ENCODE measurements at places on chromosomes 6 and 20.

DNA sequence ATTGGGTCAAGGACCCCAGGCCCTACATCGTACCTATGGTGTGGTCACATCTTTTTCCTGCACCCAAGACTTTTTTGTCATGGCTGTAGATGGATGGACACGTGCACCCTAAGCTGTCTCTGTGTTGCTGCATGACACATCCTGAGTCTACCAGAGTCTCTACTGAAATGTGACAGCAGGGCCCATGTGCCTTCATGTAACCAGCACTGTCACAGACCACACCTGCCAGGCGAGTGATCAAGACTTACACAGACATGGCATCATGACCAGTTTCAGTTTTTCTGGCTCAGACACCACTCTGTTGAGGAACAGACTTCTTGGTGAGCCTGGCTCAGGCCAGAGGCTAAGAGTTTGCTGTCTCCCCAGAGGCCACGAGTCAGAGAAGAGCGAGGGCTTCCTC is 7.6 kb downstream of the PRND start:
- DNase-seq = no peak

GRCh38 chr20:45649312-45649863 is 18.3 kb upstream of the WFDC9 start:
- DNase-seq = no peak

- no peak for DNase-seq
These were observed 295.9 kb downstream of the NKAIN2 start for GRCh38 chr6:124099520-124099919.

GRCh38 chr6:115067690-115068447 is 725.0 kb upstream of the HS3ST5 start:
- DNase-seq = no peak

GRCh38 chr6:15335385-15335784 is 89.5 kb downstream of the JARID2 start:
- no peak for DNase-seq

- DNase-seq = no peak
These were observed 15.0 kb upstream of the RIN2 start for GRCh38 chr20:19742974-19743639.

- DNase-seq = no peak
These were observed 43.6 kb downstream of the KIAA1755 start for GRCh38 chr20:38216746-38217595.

DNA sequence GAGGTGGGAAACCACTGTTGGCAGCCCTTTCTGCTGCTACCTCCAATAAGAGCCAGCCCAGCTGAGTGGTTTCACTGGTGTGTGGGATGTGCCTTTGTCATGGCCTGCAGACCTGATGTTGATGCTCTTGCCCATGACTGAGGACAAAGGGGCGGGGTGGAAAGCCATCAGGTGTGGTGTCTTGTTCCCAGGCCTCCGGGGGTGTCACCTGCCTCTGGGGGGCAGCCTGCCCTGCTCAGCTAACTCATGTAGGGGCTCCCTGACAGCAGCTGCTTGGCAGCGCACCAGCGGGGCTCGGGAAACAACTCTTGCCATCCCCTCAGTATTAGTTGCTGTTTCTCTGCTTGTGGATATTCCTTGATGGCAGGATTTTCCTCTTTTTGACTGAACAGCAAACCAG is 91.3 kb downstream of the LYRM2 start:
- no peak for DNase-seq

- no peak for DNase-seq
These were observed 2.0 kb upstream of the SHLD1 start for GRCh38 chr20:5748246-5748645.

- no peak for DNase-seq
These were observed 14.0 kb upstream of the PLCB1 start for GRCh38 chr20:8118039-8118438.

- DNase-seq = no peak
These were observed 29.1 kb downstream of the NDUFAF5 start for GRCh38 chr20:13813910-13814309.

- DNase-seq = no peak
These were observed 21.8 kb upstream of the AHI1 start for GRCh38 chr6:135519348-135519747.

DNA sequence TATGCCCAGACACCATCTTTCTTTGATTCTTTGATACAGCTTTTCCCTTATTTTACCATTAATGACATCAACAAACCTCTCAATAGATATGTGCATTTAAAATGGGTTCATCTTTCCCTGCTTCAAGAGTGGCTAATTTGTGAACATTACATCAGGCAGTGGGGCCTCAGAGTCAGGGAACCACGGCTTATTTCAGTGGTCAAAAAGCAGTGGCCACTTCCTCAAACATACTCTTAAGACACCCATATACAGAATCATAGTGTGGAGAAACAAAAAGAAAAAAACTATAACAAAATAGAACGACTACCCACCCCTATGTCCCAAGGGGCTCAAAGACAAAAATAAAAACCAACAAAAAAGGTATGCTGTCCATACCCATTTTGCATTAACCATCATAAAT is 12.9 kb downstream of the SALL4 start:
- no peak for DNase-seq

DNA sequence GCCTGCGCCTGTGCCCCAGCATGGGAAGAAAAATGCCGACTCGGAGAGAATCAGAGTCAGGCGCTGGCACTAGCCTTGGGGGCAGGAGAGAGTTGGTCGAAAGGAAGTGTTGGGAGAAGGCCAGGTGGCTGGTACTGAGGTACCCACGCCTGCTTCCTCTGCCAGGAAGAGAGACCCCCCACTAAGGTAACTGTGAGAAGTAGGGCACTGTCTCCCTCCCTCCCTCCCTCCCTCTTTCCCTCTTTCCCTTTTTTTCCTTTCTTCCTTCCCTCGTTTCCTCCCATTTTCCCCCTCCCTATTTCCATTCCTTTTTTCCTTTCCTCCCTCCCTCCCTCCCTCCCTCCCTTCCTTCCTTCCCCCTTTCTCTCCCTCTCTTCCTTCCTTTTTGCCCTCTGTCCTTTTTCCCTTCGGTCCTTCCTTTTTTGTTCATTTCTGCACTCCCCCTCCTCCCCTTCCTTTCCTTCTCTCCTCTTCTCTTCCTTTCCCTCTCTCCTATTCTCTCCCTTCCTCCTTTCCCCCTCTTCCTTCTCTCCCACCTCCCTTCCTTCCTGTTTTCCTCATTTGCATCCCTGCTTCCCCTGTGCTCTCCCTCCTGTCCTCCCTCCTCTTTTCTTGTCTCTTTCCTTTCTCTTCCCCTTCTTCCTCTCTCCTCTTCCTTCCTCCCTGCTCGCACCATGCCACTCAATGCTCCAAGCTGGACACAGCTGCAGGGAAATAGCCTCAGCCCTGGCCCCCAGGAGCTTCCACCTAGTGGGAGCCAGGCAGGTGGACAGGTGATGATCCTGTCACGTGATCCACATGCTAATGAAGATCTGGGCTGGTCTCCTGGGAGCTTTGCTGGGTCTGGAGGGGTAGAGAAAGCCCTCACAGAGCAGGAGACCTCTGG is 148.0 kb downstream of the DHX35 start:
- DNase-seq = no peak

DNA sequence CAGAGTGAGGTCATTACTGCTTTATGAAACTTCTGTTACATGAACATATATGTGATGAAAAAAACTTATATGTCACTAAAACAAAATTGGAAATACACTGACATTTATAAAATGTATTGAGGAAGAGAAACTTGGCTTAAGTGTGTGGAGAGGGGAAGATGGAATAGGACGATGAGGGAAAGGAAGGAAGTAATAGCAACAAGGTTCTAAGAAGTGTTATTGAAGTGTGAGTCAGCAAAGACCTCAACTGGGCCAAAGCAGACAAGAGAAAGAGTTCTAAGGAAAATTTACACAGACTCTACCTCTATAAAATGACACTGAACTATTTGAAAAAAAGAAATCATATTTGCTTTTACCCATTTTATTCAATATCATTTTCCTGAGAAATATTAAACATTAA is 38.3 kb downstream of the SNX3 start:
- no peak for DNase-seq

DNA sequence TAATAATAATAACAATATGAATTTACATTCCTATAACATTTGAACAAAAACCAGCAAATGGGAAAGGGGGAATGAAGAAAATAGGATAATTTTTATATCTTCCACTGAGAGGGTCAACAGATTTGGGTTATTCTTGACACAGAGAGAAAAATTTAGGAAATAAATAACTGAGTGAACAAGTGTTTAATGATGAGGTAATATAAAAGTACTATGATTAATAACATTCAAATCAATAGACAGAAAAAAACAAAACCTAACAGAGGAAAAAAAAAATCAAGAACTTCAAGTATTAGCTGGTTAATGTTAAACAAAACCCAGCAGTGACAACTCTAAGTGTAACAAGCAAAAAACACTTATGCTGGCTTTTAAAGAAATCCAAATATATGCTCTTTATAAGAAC is 66.5 kb downstream of the LCA5 start:
- no peak for DNase-seq

DNA sequence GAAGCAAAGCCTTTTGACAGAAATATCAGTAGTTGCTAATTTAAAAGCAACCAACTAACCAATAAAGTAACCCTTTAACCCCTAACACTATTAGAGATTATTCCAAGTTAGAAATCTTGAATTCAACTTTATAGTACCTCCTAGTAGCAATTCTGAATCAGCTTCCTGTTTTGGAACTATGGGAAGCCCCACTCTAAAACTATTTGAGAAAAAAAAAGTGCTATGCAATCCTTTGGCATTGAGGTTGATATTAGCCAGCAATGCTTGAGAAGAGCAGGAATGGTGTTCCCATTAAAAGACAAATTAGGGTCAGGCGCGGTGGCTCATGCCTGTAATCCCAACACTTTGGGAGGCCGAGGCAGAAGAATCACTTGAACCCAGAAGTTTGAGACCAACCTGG is 306.2 kb upstream of the ZFP64 start:
- DNase-seq = no peak

All from posterior cingulate gyrus (tissue), 11 donors.